ENCODE measurements at places on chromosomes 1 and 21.

GRCh38 chr1:31216016-31216415 is 23.7 kb downstream of the NKAIN1 start:
- DNase-seq: no peak

- DNase-seq: no peak
Measured at GRCh38 chr1:113576271-113576670, 183.0 kb downstream of the PHTF1 start.

DNA sequence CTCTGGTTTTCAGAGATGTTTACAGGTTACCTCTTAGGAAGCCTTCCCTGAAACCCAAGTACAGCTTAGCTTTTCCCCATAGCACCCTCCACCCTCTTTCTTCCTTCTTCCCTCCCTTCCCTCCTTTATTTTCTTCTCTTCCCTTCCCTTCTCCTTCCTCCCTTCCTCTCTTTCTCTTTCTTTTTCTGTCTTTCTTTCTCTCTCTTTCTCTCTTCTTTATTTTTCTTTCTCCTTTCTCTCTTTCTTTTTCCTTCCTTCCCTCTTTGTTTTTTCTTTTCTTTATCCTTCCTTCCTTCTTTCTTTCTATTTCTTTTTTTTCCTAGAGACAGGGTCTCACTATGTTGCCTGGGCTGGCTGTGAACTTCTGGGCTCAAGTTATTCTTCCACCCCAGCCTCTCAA is 231.6 kb downstream of the SLC35F3 start:
- DNase-seq: no peak

- no peak for DNase-seq
Measured at GRCh38 chr1:152067929-152068328, 20.9 kb downstream of the TCHHL1 start.

- DNase-seq: no peak
Measured at GRCh38 chr1:30737357-30738039, 14.1 kb upstream of the MATN1 start.

DNA sequence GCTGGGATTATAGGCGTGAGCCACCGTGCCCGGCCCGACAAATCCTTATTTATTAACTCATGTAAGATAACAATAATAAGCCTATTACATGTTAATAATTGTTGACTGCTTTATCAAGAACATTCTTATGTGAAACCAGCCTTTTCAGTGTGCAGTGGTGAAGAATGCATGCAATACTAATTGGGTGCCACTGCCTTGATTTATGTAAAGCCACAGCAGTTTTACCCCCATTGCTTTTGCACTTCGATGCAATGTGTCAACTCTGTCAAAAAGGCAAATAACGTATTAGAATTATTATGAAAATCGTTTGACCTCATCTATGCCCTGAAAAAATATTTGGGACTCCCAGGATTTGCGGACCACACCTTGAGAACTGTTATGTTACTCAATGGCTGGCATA is 18.3 kb downstream of the NPR1 start:
- DNase-seq: no peak

- DNase-seq: no peak
Measured at GRCh38 chr21:16794950-16795349, 717.9 kb upstream of the CXADR start.

- no peak for DNase-seq
Measured at GRCh38 chr21:32515874-32516273, 69.4 kb downstream of the TCP10L start.

GRCh38 chr21:29018540-29018939 is 609 bp downstream of the RWDD2B start:
- DNase-seq: no peak

- DNase-seq: no peak
Measured at GRCh38 chr1:56451491-56451890, 127.9 kb downstream of the PLPP3 start.
